ENCODE measurements at places on chromosomes 11 and 22.

DNA sequence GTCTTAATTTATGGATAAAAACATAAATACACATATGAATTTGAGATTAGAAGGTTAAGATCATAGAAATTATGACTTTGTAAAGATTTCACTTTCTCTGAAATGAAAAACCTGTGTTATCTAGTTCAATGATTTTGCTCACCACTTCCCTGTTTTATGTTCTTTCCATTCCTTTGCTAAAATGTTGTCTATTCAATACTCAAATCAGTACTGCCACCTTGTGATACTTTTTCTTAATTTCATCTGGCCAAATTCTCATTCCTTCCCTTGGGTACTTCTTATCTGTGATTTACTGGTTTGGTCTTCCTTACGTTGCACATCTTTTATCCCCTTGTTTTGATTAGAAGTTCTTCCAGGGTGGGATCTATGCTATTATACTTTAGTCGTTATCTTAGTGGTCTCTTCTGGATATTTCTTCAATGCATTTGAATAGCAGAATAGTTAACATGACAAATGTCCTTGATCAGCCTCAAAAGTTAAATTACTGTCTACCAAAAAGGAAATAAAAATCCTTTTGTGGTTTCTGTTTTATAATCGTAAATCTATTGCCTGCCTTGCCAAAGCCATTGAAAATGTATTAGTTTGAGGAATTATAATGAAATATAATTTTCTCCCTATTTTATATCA, 197.0 kb downstream of the PGR start:
- DNase-seq: no peak

DNA sequence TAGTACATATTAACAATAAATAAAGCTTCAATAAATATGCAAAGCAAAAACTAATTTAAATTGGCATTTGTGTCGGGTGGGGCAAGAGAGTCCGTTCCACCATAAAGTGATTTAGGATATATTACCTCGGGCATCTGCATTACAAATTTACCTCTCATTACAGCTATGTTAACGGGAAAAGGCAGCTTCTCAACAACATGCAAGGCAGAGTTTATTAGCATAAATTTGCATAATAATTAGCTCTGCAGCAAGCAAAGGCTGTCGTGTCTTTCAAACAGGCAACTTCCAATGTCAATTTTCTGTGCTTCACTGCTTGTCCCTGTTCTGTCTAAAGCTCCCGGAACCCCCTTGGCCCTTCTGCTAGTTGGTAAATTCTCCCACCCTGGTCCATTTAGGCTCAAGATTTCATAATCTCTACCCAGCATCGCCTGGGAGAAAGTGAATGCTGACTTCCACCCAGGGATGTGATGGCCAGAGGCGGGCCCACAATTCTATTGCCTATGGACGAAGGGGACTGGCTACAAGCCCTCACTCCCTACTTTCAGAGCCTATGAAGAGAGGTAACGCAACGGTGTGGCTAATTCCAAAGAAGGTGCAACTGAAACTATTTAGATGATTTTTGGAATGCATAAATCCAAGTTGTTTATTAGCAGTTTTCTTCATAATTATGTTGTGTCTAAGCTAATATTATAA, 462.1 kb downstream of the OPCML start:
- DNase-seq: no peak

GRCh38 chr22:29267462-29267857, 321 bp downstream of the RHBDD3 start:
- no peak for DNase-seq

GRCh38 chr22:25007444-25008106, 55.1 kb downstream of the KIAA1671 start:
- no peak for DNase-seq

GRCh38 chr11:75429902-75430713, 2.9 kb downstream of the KLHL35 start:
- no peak for DNase-seq

DNA sequence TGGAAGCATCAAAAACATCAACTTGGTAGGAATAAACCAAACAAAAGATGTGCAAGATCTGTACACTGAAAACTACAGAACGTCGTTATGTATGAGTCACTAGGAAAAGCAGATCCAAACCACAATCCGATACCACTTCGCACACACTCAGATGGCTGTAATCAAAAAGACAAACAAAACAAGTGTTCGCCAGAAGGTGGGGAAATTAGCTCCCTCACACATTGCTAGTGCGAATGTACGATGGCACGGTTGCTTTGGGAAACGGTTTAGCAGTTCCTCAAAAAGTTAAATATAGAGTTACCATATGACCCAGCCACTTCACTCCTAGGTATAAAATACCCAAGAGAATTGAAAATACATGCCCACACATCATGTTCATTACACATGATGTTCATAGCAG, 14.8 kb upstream of the CARD10 start:
- DNase-seq: no peak

- DNase-seq: no peak
These were observed 942 bp upstream of the RPS6KA4 start for GRCh38 chr11:64357904-64358535.

DNA sequence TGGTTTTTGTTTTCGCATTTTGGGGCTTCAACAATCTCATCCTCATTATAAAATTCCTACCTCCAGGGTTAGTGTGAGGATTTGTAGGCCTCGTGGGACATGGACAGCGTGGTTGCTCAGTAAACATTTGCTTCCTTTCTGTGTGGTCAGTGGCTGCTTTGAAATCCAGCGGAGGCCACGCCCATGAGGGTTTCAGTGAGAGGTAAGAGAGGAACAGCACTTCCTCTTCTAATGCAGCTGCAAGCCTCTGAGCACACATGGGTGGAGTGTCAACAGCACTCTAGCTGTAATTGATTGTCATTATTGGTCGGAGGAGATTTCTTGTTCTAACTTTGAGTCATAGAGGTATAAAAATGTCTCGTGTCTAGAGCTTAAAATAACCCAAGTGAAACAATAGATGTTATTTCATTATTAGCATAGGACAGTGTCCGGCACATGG, 6.0 kb upstream of the ARHGAP42 start:
- peak; percentile 57 for DNase-seq

DNA sequence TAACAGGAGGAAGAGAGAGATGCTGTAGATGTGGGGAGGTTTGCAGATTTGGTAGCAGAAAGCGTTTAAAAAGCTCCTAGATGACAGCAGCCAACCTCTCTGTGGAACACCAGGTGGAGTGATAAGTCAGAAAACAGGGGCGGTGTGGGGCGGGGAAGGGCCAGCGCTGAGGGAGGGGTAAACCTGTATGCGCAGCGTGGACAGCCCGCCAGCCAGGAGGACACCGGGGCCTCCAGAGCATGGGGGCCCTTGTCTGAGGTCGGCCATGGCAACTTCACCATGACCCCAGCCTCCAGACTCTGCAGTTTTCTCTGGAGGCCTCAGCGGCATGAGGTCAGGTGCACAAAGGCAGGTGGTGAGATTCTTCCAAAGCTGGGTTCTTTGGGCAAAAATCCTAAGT, 423.7 kb downstream of the BRD1 start:
- no peak for DNase-seq

- DNase-seq: no peak
These were observed 8.0 kb downstream of the NCAPH2 start for GRCh38 chr22:50516068-50516467.

- no peak for DNase-seq
These were observed 62.8 kb downstream of the AAMDC start for GRCh38 chr11:77883775-77884174.

- DNase-seq: no peak
These were observed 7.9 kb downstream of the MUC5B start for GRCh38 chr11:1230456-1231395.

DNA sequence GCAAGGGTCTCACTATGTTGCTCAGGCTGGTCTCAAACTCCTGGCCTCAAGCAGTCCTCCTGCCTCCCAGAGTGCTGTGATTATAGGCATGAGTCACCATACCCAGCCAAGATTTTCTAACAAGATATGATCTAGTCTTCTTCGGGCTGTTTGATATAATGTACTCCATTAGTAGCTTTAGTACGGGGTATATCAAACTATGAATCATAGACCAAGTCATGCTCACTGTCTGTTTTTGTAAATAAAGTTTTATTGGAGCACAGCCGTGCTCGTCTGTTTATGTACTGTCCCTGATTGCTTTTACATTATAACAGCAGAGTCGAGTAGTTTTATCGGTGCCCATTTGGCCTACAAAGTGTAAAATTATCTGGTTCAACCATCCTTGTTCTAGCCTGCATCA, 43.9 kb upstream of the GRIK4 start:
- DNase-seq: no peak

GRCh38 chr11:110340436-110340835, 44.0 kb upstream of the RDX start:
- no peak for DNase-seq

Measured in NCI-H187 treated with DMSO at 0.1 percent for 48 hours (cell line).